ENCODE measurements at places on chromosomes 3 and 15. TPM values are rescaled to one million over a fixed set of nuclear protein-coding genes. Genes with fewer than 3 reads are reported as not detected.

DNA sequence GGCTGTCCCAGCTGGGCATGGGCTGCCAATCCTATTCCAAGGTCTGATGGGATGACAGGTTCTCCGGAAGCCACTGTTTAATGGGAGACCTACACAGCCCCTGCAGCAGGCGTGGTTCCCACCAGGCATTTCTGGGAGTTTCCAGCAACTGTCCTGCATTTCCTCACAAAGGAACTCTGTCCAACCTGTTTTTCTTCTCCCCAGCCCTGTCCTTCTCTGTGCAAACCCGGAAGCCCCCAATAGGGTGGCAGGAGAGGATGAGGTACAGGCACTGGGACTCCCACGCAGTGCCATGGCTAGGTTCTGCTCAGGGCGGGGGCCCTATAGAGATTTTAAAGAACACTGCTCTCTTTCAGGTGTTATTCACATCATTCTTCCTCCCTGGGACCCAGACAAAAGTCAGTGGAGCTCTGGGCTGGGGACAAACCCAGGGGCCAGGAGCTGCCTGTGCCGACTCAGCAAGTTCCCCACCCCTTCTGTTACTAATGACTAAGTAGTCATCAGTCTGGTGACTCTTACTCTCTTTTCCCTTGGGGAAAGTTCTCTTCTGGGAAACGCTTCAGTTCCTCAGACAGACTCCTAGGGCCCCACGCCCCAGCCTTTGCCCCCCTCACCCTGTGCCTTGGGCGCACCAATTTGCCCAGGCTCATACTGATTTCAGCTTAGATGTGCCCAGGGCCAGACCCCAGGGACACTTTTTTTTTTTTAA, 97.7 kb downstream of the CD47 start:
- no peak for DNase-seq

- DNase-seq: no peak
These were observed 19.5 kb upstream of the IFT57 start for GRCh38 chr3:108241721-108242120.

DNA sequence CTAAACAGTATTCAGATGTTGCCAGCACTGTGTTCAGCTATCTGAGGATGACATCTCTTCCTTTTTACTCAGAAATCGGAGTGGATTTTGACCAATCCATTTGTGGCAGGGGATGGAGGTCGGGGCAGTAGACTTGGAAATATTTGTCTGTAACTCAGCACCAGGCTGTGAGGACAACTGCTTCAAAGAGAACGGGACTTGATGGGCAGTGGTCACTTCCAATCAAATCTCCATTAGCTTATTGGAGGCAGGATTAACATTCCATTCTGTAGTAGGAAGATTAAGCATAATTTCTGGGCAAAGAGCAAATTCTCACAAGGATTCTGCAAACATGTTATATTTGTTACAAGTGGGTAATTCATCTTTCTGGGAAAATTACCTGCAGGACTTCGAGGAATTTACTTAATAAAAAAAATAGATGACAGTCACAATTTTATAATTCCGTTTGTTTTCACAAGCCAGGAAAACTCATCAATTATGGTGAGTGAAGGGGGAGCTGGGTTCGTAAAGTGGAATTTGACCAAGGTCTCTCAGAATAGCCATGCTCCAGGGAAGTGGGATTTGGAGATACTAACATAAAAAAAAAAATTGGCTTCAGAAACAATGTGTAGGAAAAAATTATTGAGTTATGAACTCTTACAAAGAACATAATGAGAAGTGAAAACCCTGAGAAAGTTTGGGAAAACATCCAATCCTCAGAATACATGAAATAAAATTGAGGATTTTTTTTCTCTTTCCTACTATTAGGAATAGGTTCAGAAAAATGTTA, 18.1 kb downstream of the CRABP1 start:
- no peak for DNase-seq

DNA sequence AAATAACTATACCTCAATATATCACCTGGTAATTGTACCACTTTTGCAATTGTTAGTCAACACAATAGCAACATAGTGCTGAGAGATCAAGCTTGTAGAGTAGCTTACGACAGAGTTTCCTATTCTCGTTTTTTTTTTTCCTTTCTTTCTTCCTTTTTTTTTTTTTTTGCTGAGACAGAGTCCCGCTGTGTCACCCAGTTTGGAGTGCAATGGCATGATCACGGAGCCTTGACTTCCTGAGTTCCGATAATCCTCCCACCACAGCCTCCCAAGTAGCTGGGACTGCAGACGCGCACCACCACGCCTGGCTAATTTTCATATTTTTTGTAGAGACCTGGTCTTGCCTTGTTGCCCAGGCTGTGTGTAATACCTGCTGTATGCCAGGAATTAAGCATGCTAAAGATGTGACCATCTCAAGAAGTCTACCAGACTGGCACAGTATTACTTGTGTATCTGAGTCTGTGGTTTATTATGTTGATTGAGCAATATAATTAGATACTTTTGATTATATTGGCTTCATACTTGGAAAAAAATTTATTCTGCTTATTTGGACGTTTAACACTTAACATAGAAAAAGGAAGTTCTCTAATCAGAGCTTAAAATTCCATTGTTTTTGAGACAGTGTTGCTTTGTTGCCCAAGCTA, 3.0 kb downstream of the SELENOT start:
- DNase-seq: no peak

DNA sequence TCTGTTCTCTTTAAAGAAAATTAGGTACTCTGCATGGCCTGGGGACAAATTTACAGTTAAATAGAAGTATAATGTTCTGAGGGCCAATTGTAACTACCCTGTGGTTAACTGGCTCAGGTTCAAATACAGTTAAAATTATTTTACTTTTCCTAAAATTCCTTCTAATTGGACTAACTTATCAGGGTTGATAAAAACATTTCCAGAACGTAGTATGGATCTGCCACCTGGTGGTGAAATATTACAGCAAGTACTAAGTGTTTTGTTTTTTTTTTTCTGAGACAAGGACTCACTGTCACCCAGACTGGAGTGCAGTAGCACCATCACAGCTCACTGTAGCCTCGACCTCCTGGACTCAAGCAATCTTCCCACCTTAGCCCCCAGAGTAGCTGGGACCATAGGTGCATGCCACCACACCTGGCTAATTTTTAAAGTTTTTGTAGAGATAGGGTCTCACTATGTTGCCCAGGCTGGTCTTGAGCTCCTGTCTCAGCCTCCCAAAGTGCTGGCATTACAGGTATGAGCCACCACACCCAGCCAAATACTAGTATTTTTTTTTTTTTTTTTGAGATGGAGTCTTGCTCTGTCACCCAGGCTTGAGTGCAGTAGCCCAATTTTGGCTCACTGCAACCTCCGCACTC, 29.2 kb downstream of the NEO1 start:
- DNase-seq: no peak

- no peak for DNase-seq
These were observed 83.2 kb downstream of the GHSR start for GRCh38 chr3:172365028-172365567.

DNA sequence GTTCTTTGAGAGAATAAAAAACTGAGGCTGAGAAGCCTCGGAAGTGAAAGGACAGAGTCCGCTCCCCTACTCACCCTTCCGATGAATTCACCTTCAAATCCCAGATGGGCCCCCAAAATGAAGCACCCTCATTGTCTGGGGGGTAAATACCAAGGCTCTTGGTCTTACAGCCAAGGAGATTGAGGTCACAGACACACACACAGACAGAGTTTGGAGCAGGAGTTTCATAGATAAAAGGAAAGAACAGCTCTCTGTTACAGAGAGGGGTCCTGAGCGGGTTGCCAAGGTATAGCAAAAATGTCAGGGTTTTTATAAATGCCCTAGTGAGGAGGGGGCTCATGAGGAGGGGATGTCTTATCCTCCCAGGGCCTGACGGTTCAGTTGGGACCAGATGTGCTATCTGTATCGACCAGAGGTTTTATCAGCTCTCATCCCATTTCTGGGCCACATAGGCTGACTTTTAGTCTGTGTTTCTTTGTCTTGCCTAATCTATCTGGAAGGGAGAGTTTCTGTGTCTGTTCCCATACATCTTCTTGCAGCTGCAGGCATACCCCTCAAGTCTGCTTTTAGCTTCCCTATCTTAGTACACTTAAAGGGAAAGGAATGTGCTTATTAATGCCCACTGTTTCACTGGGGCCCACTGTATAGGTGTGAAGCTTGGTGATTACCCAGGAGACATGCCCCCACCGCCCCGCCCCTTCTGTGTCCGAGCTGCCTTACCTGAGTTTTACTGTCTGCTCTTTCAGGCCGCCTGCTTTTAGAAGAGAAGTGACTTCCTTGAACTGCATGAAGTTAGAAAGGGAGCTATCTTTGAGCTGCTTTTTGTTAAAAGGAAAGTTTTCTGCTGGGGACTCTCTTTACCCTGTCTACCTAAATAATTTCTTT, 66.8 kb upstream of the ATP11B start:
- no peak for DNase-seq

GRCh38 chr3:181855825-181856224, 144.1 kb downstream of the SOX2 start:
- DNase-seq: no peak

DNA sequence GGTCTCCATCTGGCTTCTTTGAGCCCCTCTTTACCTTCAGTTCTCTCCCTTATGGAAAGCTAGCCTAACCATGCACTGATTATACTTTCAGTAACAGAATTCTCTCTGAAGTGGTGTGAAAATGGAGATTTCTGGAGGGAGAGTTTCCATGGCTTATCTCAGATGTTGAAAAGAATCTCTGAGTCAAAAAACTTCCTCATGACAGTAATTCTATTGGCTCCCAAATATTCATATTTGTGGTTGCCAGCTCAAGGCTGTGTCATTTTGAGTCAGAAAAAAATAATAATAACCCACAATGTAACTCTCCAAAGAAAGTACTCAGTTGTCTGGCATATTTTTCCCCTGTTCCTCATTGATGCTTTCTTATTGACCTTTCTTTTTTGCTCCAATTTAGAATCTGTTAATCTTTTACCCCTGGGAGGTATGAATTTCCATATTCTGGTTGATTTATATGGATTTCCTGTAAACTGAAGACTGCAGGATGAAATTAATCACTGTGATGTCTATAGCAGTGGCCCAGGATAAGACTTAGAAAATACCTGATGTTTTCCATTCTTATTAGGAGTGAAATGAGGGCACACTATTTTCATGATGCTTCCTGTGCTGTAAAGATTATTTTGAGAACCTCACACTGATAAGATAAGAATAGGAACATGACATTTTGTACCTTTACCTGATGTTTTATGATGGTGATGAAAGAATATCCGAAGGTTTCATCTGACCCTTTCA, 149.5 kb upstream of the EPHA3 start:
- no peak for DNase-seq

GRCh38 chr3:10157031-10157430, 7.7 kb upstream of the IRAK2 start:
- no peak for DNase-seq

- no peak for DNase-seq
These were observed 112.8 kb upstream of the CGNL1 start for GRCh38 chr15:57263520-57263919.

GRCh38 chr15:93235926-93236780, 147.1 kb upstream of the RGMA start:
- DNase-seq: no peak

DNA sequence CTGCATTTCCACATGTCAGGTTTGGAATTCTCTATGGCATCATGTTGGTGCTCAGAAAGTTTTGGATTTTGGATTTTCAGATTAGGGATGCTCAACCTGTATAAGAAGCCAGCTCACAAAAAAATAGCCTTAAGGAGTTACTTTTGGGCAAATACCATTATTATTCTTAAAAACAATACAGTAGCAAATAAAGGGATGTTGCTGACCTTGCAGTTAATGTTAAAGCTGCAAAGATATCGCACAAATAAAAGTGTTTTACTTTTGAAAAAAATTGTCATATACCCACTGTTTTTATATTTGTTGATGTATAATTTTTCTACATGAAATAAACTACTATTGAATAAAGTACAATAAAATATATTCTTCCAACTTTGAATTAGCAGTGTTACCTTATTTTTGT, 60.1 kb downstream of the LYSMD4 start:
- no peak for DNase-seq

GRCh38 chr3:197394464-197395321, 96.3 kb upstream of the DLG1 start:
- peak; percentile 96 for DNase-seq

- no peak for DNase-seq
These were observed 8.6 kb downstream of the FRMD4B start for GRCh38 chr3:69377262-69377661.

The EPHA3 gene
- total RNA-seq: 0.05 TPM

The SEMA3G gene
- 0.27 TPM for total RNA-seq

The STRC gene
- total RNA-seq: 0.28 TPM

The DLL4 gene
- not detected for total RNA-seq

The ACVR2B gene
- 3.2 TPM for total RNA-seq

The CAPN3 gene
- total RNA-seq: 3.2 TPM

The TM4SF4 gene
- 1.3 TPM for total RNA-seq

The MCF2L2 gene
- total RNA-seq: 1.6 TPM

Measured in GM12878 (cell line).